Hepatocyte (in vitro differentiated cells): ENCODE measurements at places on chromosomes 5 and 9. TPM values are rescaled to one million over a fixed set of nuclear protein-coding genes. Genes with fewer than 3 reads are reported as not detected.

The FSD1L gene
- polyA plus RNA-seq, result 1.1 and 2.5 TPM in 2 replicates

The INSL4 gene
- 0.38 and 0.68 TPM in 2 replicates for polyA plus RNA-seq

The HCN1 gene
- polyA plus RNA-seq, result 0.09 TPM in 1 of 2 replicates, not detected in the other

The TNC gene
- polyA plus RNA-seq, result 12.7 and 24.6 TPM in 2 replicates

The TXNDC8 gene
- not detected in 2 replicates for polyA plus RNA-seq

The RAPGEF1 gene
- polyA plus RNA-seq, result 24.8 and 29.7 TPM in 2 replicates

The ANKRD55 gene
- 0.31 and 0.41 TPM in 2 replicates for polyA plus RNA-seq

The SLC36A3 gene
- polyA plus RNA-seq, result not detected in 2 replicates

The EPB41L4A gene
- polyA plus RNA-seq, result 9.5 and 10.2 TPM in 2 replicates

The SIT1 gene
- not detected in 2 replicates for polyA plus RNA-seq

The PITX1 gene
- polyA plus RNA-seq, result 141 and 156 TPM in 2 replicates

The ANKRD18A gene
- 0.36 and 0.59 TPM in 2 replicates for polyA plus RNA-seq

The ZDHHC21 gene
- polyA plus RNA-seq, result 3.7 and 4.7 TPM in 2 replicates

The SLC6A7 gene
- 0.39 and 0.99 TPM in 2 replicates for polyA plus RNA-seq

The SPATA31C1 gene
- polyA plus RNA-seq, result not detected in 2 replicates

The FAM221B gene
- polyA plus RNA-seq, result 0.26 TPM in 1 of 2 replicates, not detected in the other

The MIER3 gene
- polyA plus RNA-seq, result 7.1 and 8.5 TPM in 2 replicates

The DND1 gene
- polyA plus RNA-seq, result 0.52 and 0.85 TPM in 2 replicates

The COMMD10 gene
- 37.6 and 37.7 TPM in 2 replicates for polyA plus RNA-seq

The GNA14 gene
- polyA plus RNA-seq, result 1.2 and 3.1 TPM in 2 replicates

The ACOT12 gene
- polyA plus RNA-seq, result 2.9 and 5.3 TPM in 2 replicates

The PCDHA13 gene
- 0.27 and 1.2 TPM in 2 replicates for polyA plus RNA-seq

The GLDC gene
- 9.7 and 15.6 TPM in 2 replicates for polyA plus RNA-seq

The MOB3B gene
- 8.5 and 13.5 TPM in 2 replicates for polyA plus RNA-seq

The ENTPD2 gene
- 1.1 and 3.2 TPM in 2 replicates for polyA plus RNA-seq

The CNTNAP3 gene
- polyA plus RNA-seq, result 0.80 and 0.99 TPM in 2 replicates

The FOXD4L4 gene
- polyA plus RNA-seq, result 0.16 and 0.19 TPM in 2 replicates

The ANKRD34B gene
- polyA plus RNA-seq, result not detected in 2 replicates

The PDGFRB gene
- polyA plus RNA-seq, result 55.2 and 62.9 TPM in 2 replicates

The UNC13B gene
- 7.1 and 10.4 TPM in 2 replicates for polyA plus RNA-seq

The PCDHAC1 gene
- 0.41 and 1.3 TPM in 2 replicates for polyA plus RNA-seq

The CMYA5 gene
- 1.0 and 1.1 TPM in 2 replicates for polyA plus RNA-seq

The CCDC187 gene
- polyA plus RNA-seq, result 0.23 and 0.75 TPM in 2 replicates

The WDR5 gene
- polyA plus RNA-seq, result 20.2 and 20.9 TPM in 2 replicates

The CRHBP gene
- polyA plus RNA-seq, result 0.37 and 0.77 TPM in 2 replicates

The NUTM2G gene
- polyA plus RNA-seq, result 0.35 and 0.36 TPM in 2 replicates

The FASTKD3 gene
- 8.0 and 14.7 TPM in 2 replicates for polyA plus RNA-seq

The BDP1 gene
- 16.1 and 19.1 TPM in 2 replicates for polyA plus RNA-seq

The CA9 gene
- polyA plus RNA-seq, result 2.1 and 2.4 TPM in 2 replicates

The TYRP1 gene
- polyA plus RNA-seq, result 8.6 and 10.3 TPM in 2 replicates

The OR1Q1 gene
- polyA plus RNA-seq, result not detected in 2 replicates

The SHROOM1 gene
- 17.8 and 19.2 TPM in 2 replicates for polyA plus RNA-seq

The CDH6 gene
- polyA plus RNA-seq, result 11.6 and 15.0 TPM in 2 replicates

The STPG3 gene
- polyA plus RNA-seq, result 1.5 and 2.5 TPM in 2 replicates

The OR1N1 gene
- not detected in 2 replicates for polyA plus RNA-seq

The BARHL1 gene
- polyA plus RNA-seq, result not detected in 2 replicates
